ENCODE measurements at places on chromosomes 2 and 18.

DNA sequence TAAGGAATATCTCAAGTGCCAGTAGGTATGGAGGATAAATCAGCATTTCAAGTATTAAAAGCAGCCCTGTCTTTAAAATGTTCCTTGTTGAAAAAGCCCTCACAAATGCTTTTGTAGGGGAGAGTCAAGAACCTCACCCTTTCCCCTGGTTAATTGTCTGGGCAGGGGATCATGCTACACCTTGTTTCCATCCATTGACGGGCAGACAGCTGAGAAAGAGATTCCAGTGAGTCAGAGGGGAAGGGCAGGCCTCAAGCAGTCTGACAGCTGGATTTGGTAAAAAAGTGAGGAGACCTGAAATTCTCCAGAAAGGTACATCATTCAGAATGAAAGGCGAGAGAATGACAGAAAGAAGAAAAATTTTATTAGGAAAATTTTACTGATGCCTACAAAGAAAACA lies 203.2 kb upstream of the CYP26B1 start:
- DNase-seq: no peak

DNA sequence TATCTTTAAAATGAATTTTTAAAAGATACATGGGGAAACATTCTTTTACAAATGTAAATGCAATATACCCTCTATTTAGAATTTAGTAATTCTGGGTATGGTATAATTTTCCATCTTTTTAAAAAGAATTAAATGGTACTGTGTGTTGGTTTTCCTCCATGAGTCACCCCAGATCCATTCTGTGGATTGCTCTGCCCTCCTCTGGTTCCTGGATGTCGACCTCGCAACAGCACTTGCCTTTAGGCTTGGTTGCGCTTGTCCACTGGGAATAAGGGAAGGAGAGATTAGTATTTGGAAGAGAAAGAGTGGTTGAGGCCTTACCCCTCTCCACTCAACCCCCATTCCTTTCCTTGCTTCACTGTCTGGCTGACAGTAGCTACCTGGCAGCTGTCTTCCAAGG lies 90.4 kb downstream of the FTCDNL1 start:
- no peak for DNase-seq

DNA sequence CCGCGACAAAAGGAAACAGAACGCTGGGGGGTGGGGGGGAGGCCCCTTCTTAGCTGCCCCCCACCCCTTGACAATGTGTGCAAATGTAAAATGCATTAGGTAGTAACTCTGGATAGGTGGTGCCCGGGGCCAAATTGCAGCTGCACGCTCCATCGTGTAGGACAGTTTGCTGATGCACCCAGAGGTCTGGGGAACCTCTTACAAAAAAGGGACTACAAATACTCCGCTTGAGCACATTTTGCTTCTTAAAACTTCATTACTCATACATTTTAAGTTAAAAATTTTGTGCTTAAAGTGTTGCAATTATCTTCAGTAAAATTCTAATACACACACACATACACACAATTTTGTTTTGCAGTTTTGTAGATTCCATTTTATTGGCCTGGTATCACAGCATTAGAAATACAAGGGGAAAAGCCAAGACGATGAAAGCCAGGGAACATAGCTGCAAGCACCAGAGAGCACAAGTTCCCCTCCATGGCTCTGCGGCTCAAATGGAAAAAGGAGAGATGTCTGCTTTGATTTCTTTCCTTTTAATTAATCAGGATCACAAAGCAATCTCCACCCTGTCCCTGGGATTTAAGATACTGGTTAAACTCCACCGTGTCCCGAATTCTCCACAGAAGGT lies 582.1 kb downstream of the ZEB2 start:
- DNase-seq: no peak

GRCh38 chr2:197777823-197778407 lies 7.2 kb downstream of the BOLL start:
- no peak for DNase-seq

DNA sequence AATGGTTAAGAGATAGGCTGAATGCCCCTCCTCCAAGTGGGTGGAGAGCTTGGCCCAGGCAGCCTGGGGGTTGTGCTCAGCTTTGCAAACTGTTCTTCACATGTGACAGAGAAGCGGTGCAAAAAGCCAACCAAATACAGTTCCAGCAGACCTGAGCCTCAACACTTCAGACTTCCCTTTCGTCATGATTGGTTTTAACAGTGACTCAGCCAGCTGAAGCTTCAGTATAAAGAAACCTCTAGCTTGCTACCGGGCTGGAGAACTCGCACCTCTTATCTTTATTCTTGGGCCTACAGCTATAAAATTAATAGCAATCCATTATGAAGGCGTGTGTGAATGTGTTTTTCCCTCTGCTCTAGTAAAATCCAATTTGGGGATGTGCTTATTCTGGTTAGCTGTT lies 20.0 kb downstream of the SETBP1 start:
- DNase-seq: no peak

- no peak for DNase-seq
These were observed 87.6 kb downstream of the ALPK2 start for GRCh38 chr18:58541146-58541788.

- peak; percentile 37 for DNase-seq
These were observed 67.0 kb downstream of the CHRNA1 start for GRCh38 chr2:174697255-174697654.

DNA sequence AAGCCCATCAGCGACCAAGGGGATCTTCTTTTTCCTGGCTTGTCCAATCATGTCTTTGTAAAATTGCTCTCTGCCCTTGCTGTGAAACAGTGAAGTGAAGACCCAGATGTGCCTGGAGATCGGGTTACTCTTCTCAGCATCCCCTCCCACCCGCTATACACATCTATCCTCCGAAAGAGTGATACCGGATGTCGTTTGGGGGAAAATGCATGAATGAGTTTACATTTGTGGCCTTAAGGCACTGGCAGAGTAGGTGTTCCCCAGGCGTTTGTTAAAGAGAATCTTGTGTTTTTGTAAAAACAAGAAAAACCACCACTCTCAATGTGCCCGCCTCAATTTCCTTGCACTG lies 528.3 kb downstream of the CMPK2 start:
- no peak for DNase-seq
